ENCODE measurements at places on chromosomes 12 and 14.

DNA sequence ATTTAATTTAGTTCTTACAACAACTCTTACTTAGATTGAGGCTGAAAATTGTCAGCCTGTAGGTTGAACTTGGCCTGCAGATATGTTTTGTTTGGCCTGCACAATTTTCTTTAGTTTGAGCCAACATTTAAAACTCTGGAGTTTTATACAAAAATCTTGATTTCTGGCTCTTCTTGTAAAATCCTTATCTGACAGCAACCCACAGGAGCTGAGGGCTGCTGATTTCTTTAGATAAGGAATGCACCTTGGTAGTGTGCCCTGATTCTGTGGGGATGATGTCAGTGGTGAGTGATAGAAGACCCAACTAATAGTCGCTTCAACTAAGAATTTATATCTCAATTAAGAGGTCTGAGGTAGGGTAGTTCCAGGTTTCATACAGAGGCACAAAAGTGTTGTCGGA is 49.5 kb downstream of the SOCS2 start:
- DNase-seq: no peak

DNA sequence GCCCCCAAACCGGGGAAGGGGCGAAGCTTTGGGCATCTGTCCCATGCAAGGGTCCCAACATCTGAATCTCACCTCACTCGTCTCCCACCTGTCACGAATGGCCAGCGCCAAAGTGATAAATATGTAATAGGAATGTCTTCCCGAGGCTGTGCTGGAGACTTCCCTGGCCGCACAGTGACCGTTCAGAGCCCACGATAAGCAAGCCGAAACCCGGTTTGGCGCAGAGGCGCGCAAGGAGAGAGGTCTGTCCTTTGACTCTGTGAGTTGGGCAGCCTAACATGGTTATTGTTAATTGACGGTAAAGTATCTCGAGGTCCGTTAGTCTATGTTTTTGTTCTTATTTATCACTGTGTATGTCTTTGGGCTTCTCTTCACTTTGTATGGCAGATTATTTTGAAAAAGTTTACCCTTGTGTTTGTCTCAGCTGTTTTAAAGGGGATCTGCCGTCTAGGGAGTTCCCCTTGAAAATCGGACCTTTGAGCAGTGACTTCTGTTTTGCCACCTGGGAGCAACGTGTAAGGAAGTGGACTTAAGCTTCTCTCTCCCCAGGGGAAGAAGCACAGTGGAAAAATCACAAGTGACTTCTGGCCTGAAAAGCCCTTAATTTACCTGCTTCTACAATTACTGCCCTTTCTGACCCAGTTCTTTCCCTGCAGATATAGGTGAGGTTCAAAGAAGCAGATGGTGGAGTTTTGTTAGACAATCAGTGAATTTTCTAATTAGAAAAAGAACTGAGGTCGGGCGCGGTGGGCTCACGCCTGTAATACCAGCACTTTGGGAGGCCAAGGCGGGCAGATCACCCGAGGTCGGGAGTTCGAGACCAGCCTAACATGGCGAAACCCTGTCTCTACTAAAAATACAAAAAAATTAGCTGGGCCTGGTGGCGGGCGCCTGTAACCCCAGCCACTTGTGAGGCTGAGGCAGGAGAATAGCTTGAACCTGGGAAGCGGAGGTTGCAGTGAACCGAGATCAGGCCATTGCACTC is 1.1 kb upstream of the TM9SF1 start:
- no peak for DNase-seq

GRCh38 chr14:30138567-30138966 is 210.9 kb upstream of the PRKD1 start:
- no peak for DNase-seq

GRCh38 chr12:11756022-11756421 is 106.5 kb downstream of the ETV6 start:
- no peak for DNase-seq

DNA sequence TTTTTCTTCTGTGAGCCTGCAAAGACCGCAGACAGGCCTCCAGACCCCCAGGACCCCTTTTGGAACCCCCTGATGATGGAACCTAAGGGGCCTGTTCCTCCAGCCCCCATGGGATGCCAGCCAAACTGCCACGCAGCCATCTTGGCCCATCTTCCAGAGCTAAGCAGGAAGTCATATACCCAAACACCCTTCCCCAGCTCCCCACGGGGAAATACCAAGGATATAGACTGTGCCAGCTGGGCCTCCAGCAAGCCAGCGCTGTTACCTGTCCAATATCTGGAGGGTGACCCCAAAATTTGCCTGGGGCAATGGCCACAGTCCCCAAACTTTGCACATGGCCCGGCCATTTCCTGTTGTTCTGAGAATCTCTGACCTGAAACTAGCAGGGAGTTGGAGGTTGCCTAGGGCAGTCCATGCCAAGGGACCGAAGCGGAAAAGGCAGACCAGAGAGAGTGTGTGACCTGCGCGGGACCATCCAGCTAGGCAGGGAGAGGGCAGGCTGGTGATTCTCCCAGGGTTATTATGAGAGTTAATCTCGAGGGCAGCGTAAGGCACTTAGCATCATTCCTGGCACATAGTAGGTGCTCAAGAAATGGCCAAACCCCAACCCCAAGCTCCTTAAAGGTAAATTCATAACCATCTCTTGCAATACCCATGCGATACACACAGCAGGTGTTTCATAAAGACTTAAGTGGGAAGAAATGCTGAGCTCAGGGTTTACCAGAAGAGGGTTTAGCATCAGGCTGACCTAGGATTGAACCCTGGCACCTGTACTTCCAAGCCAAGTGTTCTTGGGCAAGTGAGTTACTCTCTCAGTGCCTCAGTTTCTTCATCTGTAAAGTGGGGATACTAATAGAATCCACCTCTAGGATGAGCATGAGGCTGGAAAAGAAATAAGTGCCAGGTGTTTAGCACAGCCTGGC is 2.6 kb upstream of the RASAL1 start:
- no peak for DNase-seq

GRCh38 chr14:57712102-57712501 is 153.8 kb downstream of the SLC35F4 start:
- DNase-seq: no peak

DNA sequence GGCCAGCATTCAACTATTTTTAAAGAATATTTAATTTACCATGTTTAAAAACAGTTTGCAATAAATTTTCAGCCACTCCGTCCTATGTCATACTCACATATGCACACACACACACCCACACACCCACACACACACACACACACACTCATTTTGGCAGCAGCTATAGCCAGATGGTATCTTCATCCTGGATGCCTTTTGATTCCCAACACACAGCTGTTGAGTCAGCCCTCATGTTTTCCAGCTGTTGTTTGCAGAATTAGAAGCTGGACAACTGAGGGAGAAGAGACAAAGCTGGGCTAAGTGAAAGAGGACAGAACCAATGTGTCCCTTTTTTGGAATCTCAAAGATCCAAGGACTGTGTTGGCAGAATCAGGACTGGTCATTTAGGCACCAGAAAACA is 80.0 kb upstream of the EGLN3 start:
- DNase-seq: peak; percentile 79

GRCh38 chr12:74626397-74626796 is 88.8 kb downstream of the ATXN7L3B start:
- DNase-seq: no peak

DNA sequence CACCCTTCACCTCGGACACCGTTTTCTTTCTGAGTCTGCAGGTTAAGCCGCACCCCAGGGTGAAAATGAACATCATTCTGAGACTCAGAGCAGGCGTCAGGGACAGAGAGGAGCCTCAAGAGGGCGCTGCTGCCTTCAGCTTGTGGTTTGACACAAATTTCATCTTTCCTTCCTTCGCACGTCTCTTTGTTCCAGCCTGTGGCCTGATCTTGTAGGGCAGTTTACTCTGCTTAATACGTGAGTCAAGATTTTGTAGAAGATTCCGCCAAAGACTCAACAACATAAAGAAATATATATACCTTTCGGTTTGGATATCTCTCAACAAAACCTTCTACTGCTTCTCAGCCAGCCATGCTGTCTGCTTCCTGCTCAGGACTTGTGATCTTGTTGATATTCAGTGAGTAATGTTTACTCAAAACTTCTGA is 329.3 kb upstream of the OR4E1 start:
- no peak for DNase-seq

DNA sequence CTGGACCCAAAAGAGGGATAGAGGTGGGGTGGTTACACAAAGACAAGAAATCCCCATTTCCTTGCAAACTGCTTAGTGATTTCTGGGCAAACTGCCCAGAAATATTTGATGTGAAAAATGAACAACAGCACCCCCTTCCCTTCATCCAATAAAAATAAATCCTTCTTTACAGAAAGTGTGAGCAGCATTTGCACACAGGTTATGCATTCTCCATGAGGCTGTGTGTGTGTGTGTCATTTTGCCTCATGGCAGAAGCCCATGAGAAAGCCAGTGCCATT is 17.2 kb upstream of the NRXN3 start:
- no peak for DNase-seq

DNA sequence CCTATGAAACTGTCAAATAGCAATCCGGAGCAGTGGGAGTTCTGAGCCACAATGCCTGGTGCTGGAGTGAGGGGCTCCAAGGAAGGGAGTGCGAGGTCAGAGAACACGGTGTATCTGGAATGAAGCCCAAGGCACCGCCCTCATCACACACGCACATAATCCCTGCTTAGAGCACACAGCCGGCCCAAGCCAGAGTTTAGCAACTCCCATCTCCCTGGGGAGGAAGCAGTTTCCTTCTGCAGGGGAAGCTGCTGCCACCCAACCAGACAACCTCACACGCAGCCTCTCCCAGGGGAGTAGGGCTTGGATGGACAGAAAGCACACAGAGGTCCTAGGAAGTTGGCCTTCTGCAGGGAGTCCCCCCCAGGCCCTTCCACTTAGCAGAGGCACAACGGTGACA is 31.3 kb downstream of the ACTN1 start:
- DNase-seq: no peak

GRCh38 chr14:75040507-75040906 is 10.8 kb downstream of the MLH3 start:
- no peak for DNase-seq

DNA sequence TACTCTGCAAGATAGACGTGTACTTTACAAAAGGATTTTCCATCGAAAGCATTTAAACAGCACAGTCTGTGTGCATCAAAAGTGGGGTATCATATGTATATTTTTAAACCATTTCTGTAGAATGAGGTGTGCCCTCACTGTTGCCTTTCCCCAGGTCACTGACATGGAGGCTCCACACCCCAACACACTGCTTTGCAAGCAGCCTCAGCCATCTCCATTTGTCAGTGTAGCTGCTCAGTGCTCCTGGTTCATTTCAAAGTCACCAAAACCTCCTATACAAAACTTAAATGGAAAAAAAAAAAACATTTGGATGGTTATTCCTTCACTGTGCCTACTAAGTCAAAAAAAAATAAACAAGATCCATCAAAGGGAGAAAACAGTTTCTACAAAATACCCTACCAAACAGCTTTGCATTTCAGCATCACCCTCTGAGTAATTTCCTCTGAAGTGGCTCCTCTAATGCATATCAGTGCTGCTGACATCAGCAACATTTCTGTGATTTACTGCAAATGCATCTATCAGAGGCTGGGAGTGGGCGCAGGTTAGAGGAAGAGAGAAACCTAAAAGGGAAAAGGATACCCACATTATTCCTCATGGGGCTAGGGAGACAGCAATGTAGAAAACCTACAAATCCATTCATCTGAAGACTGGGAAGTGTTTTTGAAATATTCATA is 46.0 kb downstream of the KCNK10 start:
- DNase-seq: no peak

DNA sequence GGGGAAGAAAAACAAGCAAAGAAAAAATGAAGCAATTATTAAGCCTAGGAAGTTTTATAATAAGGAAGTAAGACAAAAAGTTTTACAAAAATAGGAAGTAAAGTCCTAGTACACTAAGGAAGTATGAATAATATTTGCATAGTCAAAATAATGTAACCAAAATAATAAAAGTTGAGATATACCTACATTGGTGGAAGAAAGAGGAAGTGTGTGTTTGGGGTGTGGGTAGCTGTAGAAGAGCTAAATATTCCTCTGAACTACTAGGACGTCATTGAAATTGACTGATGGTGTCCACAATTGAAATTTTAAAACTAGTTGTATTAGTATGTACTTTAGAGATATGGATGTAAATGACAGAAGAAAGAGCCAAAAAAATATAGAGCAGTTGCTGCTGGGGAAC is 228.4 kb upstream of the OTX2 start:
- no peak for DNase-seq

DNA sequence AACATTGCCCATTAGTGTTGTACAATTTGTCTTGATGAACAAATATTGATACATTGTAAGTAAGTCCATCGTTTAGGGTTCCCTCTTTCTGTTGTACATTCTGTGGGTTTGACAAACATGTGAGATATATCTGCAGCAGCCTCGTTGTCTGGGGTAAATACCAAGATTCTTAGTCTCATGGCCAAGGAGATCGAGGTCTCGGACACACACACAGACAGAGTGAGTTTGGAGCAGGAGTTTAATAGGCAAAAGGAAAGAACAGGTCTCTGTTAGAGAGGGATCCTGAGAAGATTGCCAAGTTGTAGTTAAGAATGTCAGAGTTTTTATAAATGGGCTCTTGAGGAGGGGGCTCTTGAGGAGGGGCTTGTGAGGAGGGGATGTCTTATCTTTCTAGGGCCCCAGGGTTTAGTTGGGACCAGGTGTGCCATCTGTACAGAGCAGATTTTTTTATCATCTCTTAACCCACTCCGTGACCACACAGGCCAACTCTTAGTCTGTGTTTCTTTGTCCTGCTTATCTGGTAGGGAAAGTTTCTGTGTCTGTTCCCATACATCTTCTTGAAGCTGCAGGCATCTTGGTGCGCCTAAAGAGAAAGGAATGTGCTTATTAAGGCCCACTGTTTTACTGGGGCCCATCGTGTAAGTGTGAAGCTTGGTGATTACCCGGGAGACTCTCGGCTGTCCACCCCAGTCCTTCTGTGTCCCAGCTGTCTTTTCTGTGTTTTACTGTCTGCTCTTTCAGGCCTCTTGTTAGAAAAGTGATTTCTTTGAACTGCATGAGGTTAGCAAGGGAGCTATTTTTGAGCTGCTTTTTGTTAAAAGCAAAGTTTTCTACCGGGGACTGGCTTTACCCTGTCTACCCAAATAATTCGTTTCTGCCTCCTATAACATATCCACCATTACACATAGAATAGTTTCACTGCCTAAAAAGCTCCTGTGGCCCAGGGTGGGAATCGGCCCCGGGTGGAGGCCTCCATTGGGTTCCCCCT is 22.4 kb upstream of the CLEC2D start:
- DNase-seq: no peak

GRCh38 chr14:52131640-52132320 is 62.9 kb upstream of the NID2 start:
- peak; percentile 92 for DNase-seq

- DNase-seq: no peak
Measured at GRCh38 chr14:54462048-54462447, 20.9 kb upstream of the CNIH1 start.

DNA sequence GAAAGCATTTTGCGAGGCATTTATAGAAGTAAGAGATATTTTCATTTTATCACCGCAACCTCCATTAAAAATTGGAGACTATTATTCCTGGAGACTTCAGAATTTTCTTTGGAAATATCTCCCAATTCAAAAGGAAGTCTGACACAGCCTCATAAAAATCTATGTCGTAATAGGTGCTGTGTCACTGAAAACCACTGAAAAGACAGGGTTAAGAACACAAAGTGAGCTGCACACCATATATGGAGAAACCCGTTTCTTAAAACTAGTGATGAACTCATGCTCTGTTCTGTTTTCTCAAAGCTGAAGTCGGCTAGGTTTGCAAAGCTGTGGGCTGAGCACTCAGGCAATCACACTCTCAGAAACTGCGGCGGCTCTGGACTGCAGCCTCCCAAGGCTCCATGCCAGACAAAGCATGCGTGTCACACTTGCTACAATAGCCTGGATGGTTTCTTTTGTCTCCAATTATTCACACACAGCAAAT is at the start of gene GLIPR1:
TSS of gene GLIPR1 (plus strand) at position 287 of the 481 bp plus-strand sequence. CDS start at position 413, 126 bp downstream.
- DNase-seq: peak; percentile 95
